ENCODE measurements at places on chromosomes 2 and 18.

DNA sequence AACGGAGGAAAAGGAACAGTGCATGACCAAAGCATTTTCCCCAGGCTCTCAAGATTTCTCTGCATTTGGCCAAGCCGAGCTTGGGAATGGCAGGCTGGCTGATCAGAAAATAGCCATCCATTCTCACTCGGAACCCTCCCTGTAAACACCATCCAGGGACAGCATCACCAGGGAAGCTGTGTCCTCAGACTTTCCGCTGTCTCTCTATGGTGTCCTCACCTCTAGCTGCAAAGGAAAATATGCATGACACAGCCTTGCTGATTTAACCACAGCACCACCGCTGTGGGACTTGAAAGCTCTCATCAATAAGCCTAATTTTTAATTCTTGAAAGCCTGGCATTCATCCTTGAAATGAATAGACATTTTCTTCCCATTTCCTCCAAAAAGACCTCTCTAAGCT lies 311.7 kb downstream of the EIPR1 start:
- DNase-seq: no peak

GRCh38 chr2:9573840-9574239 lies 18.2 kb upstream of the ADAM17 start:
- DNase-seq: no peak

GRCh38 chr2:137800386-137800785 lies 163.9 kb upstream of the HNMT start:
- DNase-seq: no peak

DNA sequence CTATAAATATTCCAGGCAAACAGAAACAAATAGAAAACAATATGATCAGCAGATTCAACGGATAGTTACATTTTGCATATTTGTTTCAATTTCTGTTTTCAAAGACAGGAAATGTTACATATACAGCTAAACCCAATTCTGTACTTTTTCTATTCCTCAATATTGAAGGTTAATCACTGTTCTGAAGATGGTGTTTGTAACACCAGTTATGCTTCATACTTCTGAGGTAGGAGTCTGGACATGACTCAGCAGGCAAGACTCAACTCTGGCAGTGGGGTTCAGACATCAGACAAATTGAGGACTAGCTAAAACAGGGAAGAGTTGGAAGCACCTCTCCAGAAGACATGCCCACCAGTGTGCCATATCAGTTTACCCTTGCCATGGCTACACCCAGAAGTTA lies 16.6 kb downstream of the SERPINB13 start:
- no peak for DNase-seq

DNA sequence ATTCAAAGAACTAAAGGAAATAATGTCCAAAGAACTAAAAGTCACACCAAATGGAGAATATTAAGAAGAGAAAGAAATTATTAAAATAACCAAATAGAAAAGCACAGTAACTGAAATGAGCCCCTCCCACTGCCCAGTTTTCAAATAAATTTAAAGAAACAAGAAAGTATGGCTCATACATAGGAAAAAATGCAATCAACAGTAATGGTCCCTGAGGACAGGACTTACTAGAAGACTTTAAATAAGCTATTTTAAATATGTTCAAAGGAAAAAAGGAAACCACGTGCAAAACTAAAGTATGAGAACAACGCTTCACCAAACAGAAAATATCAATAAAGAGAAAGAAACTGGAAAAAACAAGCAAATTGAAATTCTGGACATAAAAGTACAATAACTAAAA lies 58.9 kb downstream of the TMEM131 start:
- DNase-seq: no peak

- DNase-seq: no peak
Measured at GRCh38 chr18:23105581-23106219, 29.6 kb upstream of the CABLES1 start.

DNA sequence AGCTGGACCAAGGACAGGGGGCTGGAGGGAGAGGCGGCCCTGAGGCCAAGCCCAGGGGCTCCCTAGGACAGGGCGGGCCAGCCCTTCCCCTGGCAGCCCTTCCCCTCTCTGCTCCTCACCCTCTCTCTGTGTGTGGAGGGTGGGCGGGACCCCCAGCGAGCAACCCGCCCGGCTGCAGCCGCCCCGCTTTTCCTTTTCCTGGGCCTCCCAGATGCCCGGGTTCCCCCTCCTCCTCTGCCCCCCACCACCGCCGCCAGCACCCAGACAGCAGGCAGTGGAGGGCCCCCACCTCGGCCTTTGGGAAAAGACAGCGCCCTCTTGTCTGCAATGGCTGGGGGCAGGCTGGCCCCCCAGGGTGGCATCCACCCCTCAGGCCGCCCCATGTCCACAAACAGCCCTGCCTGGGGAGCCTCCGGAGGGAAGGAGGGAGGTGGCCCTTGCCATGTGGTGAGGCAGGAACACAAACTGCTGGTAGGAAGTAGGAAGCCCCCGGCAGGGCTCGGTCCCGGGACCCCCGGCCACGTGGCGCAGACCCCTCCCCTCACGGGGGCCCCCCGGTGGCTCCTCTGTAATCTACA lies 135.1 kb upstream of the CTDP1 start:
- DNase-seq: no peak

GRCh38 chr2:145022666-145023333 lies 502.9 kb upstream of the ZEB2 start:
- DNase-seq: no peak

DNA sequence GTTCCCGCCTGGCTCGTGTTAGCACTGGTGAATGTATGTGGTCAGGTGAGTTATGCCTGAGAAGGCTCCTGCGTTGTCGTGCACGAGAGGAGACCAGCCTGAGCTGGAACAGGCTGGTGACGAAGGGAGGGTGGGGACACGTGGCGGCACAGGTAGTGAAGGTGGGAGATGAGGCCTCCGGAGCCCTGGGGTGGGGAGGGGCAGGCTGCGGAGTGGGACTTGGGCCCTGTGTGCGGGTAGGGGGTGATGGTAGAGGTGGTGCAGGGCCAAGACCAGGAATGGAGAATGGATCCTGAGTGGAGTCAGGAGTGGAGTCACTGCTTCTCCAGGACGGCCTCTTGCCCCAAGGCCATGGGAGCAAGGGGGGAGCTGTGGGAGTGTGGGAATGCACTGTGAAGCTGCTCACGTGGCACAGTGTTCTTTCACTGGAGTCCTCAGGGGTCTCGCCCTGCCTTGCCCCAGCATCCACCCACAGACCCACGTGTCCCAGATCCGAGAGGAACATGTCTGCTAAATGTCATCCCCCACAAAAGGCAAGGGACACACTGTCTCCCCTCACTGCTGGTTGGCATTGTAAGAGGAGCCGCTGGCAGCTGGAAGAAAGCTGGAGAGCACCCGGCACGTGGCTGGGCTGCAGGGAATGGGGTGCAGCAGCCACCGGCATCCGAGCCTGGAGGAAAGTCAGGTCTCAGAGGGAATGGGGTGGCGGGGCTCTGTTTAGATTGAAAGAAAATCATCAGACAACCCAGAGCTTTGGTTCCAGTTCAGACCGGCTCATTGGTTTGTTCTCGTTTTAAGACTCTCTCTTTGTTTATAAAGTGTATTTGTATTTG lies 63.7 kb downstream of the CYP26B1 start:
- no peak for DNase-seq

- DNase-seq: no peak
Measured at GRCh38 chr2:65071499-65072180, 15.4 kb downstream of the CEP68 start.

DNA sequence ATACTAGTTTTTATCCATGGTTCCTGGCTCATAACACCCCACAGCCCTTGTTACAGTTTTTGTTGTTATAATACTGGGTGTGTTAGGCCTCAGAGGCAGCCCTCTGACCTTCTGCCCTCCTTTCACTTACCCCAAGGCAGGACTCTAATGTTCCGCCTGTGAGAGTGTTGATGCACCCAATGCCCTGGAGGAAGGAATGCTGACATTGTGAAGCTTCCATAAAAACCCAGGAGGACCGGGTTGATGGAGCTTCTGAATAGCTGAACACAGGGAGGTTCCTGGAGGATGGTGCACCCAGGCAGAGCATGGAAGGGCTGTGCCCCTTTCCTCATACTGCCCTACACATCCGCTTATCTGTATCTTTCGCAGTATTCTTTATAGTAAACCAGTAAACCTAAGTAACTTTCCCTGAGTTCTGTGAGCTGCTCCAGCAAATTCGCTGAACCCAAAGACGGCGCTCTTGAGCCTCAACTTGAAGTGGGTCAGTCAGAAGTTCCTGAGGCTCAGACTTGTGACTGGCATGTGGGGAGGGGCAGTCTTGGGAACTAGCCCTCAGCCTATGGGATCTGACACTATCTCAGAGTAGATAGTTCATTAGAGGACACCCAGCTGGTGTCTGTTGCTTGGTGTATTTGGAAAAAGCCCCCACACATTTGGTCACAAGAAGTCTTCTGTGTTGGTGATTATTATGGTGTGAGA lies 10.4 kb downstream of the STON1 start:
- no peak for DNase-seq

- no peak for DNase-seq
Measured at GRCh38 chr2:238523158-238524110, 96.7 kb downstream of the ASB1 start.

GRCh38 chr2:70983506-70984227 lies 5.2 kb downstream of the ANKRD53 start:
- DNase-seq: no peak

Measured in stimulated activated CD8-positive, alpha-beta memory T cell treated with anti-CD3 and anti-CD28 coated beads, Interleukin-15, amount 100 ng/mL, for 24 hours (primary cell).